ENCODE measurements at places on chromosomes 5 and 9.

- H3K36me3 ChIP-seq, result peaks cover 5% of the 10 kb centered on the region
- H3K4me1 ChIP-seq, result peaks cover 5% of the 10 kb centered on the region
- H3K27ac ChIP-seq, result no peak overlapping the region
- H3K27me3 ChIP-seq, result peaks cover 51% of the 10 kb centered on the region
- no peak for DNase-seq
Observed at GRCh38 chr9:129667850-129668249, 2.4 kb downstream of the PRRX2 start.

DNA sequence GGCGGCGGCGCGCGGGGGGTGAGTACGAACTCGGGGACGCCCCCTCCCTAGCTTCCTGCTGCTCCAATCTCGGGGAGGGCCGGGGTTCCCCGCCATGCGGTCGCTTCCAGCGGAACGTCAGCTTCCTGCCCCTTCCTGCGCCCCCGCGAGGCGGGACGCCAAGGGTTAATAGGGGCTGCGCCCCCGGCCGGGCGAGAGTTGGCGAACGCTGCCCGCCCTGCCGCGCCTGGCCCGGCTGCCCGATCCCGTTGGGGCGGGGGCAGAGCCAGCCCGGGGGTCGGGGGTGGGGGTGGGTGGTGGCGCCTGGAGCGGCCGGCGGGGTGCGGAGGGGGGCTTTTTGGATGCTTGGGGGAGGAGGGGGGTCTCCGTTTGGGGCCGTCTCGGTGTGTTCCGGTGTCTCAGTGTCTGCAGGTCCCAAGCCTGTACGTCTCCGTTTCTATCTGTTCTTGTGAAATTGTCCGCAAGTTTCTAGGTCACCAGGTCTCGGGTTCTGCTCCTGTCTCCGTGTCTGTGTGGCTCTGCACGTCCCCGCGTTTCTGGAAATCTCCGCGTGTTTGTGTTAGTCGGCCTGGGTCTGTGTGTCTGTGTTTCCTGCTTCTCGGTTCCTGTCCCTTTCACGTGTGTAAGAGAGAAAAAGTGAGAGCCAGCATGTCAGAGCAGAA is 789 bp downstream of the COL27A1 start:
- H3K4me3 ChIP-seq, result peak overlapping the region; percentile 76
- DNase-seq, result no peak
- H3K36me3 ChIP-seq, result peaks cover 3% of the 10 kb centered on the region
- H3K4me1 ChIP-seq, result peaks cover 25% of the 10 kb centered on the region

DNA sequence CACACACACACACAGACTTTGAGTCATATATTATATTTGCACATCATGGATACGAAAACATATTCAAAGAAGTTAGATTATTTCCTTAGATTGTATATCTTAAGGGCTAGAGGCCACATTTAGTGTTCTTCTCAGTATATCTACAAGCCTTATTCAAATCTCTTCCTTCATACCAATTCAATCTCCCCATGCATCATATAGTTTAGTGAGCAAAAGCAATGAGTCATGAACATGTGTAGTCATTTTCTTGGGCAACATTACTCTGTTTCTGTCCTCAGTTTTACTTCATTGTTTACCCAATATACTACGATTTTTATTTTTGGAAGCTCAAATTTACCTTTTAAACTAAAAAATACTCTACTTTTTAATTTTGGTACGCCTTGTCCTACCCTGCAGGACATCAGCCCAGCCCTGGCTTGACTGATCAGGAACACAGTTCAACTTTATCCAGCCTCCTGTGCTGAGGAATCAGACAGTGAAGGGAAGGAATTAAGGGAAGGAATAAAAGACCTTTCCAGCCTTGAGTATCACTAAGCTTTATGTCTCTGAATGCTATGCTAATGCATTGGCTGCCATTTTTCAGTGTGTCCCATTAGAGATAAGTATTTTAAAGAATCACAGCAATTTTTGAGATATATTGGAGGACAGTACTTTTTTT is 101.7 kb upstream of the FST start:
- peaks cover 13% of the 10 kb centered on the region for H3K27me3 ChIP-seq
- H3K27ac ChIP-seq, result no peak overlapping the region
- DNase-seq, result no peak
- no peaks in the 10 kb centered on the region for H3K36me3 ChIP-seq

GRCh38 chr5:147559749-147560148 is 49.9 kb upstream of the DPYSL3 start:
- peaks cover 24% of the 10 kb centered on the region for H3K27me3 ChIP-seq
- no peak for DNase-seq
- H3K4me3 ChIP-seq, result no peak overlapping the region
- H3K36me3 ChIP-seq, result no peaks in the 10 kb centered on the region

GRCh38 chr9:26675035-26675434 is 217.6 kb downstream of the CAAP1 start:
- no peaks in the 10 kb centered on the region for H3K4me1 ChIP-seq
- H3K27me3 ChIP-seq, result no peaks in the 10 kb centered on the region
- no peak overlapping the region for H3K27ac ChIP-seq
- DNase-seq, result no peak
- no peak overlapping the region for H3K4me3 ChIP-seq
- no peaks in the 10 kb centered on the region for H3K36me3 ChIP-seq

DNA sequence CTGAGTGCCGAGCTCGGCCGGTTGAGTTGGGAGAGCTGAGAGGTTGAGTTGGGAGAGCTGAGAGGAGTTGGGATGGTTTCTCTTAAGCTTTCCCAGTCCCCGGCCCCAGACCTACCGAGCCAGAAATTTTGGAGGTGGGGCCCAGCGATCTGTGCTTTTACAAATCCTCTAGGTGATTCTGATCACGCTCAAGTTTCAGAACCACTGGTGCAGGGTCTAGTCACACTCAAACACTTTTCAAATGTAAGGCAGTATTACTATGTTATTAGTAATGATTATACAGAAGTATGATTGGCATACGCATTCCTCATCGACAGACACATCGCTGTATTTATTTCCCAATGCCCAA is 256 bp upstream of the CLINT1 start:
- H3K4me3 ChIP-seq, result peak overlapping the region; percentile 96
- H3K27me3 ChIP-seq, result no peaks in the 10 kb centered on the region
- DNase-seq, result no peak
- H3K27ac ChIP-seq, result peak overlapping the region; percentile 93

GRCh38 chr9:72185561-72185960 is 36.3 kb downstream of the GDA start:
- no peak overlapping the region for H3K4me3 ChIP-seq
- H3K27ac ChIP-seq, result no peak overlapping the region
- DNase-seq, result no peak
- H3K27me3 ChIP-seq, result peaks cover 52% of the 10 kb centered on the region
